ENCODE measurements at places on chromosomes 16 and 17.
A peak's percentile ranks its signal among the peaks of the same experiment; 100 is the strongest.

DNA sequence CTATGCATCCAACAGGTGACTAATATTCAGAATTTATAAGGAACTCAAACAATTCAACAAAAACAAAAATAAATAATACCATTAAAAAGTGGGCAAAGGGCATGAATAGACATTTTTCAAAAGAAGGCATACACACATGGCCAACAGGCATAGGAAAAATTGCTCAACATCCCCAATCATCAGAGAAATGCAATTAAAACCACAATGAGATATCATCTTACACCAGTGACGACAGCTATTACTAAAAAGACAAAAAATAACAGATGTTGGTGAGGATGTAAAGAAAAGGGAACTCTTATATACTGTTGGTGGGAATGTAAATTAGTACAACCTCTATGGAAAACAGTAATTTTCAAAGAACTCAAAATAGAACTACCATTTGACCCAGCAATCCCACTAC lies 250.4 kb upstream of the N4BP1 start:
- DNase-seq, result no peak

- no peak for DNase-seq
These were observed 14.3 kb downstream of the DCAF7 start for GRCh38 chr17:63564562-63564961.

- no peak for DNase-seq
These were observed 5.8 kb downstream of the GPT2 start for GRCh38 chr16:46889942-46890300.

DNA sequence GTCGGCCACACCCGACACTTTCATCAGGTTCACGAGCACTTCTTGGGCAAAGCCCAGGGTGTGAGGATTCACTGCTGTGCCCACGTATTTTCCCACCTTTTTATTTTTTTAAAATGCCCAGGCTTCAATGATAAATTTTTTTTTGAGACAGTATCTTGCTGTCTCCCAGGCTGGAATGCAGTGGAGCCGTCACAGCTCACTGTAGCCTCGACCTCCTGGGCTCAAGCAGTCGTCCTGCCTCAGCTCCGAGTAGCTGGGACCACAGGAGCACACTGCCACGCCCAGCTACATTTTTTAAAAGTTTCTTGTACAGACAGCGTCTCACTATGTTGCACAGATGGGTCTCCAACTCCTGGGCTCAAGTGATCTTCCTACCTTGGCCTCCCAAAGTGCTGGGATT lies 17.8 kb downstream of the UTS2R start:
- DNase-seq, result no peak

DNA sequence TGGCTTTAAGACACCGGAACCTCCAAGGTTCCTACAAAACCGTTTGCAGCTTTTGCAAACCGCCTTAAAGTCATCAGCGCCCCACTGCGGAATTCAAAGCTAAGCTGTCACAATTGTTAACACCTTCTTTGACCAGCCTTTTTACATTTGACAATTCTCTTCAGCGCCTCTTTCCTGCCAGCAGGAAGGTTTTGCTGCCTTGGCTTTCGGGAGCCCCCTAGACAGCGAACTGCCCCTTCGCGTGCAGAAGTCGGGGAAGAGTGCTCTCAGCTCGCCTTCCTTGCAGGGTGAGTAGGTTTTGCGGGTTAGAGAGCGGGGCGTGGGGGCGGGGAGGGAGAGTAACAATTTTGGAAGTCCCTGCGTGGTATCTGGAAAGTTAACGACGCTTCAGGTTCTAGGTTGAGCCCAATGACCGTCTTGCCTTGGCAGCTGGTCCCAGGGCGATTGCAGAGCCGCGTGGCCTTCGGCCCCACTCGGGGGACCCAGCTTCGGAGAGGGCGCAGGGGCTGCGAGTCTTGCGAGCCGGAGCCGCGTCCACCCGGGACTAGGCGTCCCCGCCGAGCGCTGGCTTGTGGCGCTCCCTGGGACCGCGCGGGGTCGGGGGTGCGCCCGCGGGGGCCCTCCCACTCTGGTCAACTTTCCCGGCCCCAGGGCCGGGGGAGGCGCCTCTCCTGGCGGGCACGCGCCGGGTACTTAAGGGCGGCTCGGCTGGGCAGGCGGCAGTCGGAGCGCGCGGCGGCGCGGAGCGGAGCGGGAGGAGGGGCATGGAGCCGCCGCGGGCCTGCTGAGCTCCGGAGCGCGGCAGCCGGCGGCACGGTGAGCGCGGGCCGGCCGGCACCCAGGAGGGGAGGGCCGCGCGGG lies at the start of gene HAS3:
Gene HAS3 (plus strand): TSS at position 153 of the 861 bp plus-strand sequence. CDS start 3,743 bp downstream, outside the sequence.
- DNase-seq, result peak; percentile 28

DNA sequence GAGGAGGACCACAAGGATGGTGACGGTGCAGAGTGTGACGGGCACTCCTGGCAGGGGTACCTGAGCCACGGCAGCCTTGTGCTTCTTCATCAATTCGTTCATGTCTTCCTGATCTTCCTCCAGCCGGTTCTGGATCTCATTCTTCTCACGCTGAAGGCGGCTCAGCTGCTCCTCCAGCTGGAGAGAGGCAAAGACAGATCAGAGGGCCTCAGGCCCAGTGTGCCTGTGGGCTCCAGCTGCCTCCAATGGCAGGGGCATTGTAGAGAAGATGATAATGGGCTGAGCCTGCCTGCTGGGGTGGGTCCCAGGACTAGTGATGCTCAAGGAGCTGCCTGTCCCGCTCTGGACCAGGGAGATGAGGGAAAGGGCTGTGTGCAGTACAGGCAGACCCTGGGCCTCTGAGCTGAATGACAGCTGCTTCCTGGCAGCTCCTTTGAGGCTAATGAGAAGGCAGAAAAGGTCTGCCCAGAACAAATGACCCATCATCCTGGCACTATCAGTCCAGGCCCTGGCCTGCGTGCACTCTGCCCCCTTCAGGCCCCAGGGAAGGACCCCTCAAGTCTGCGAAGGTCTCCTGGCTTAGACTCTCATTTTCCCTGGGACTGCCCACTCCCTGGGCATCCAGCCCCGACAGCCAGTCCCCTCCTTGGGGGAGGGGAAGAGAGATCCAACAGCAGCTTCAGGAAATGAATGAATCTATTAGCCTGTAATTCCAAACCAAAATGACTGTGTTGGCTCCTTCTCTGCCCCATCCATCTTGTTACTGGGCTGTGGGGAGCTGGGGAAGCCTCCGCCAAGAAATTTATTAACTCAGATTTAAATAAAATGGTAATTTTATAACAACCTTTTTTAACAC lies 48.0 kb downstream of the PIPOX start:
- no peak for DNase-seq

DNA sequence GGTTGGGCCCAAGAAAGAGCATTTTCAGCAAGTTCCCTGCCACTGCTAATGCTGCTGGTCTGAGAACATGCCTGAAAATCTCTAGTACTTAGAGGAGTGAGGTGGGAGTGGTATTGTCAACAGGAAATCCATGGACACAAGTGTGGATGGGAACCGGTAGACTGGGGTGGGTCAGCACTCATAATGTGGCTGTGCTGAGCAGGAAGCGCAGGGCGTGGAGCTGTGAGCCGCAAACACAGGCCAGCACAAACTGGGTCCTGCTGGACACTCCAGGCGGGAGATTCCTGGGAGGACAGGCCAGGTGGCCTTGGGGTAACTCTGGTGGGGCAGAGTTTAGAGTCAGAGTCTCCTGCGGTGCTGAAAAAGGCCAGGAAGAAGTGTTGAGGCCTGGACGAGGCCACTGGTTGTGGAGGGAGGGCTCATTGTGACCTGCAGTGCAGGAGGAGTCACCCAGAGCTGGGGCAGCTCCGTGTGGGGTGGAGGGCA lies 62.6 kb downstream of the BANP start:
- no peak for DNase-seq

- DNase-seq, result no peak
These were observed 484.5 kb downstream of the KCNJ2 start for GRCh38 chr17:70653850-70654249.

- no peak for DNase-seq
These were observed 25.6 kb upstream of the PIK3R6 start for GRCh38 chr17:8893059-8893458.

- DNase-seq, result no peak
These were observed 214.8 kb upstream of the KCNJ16 start for GRCh38 chr17:69860142-69860680.

DNA sequence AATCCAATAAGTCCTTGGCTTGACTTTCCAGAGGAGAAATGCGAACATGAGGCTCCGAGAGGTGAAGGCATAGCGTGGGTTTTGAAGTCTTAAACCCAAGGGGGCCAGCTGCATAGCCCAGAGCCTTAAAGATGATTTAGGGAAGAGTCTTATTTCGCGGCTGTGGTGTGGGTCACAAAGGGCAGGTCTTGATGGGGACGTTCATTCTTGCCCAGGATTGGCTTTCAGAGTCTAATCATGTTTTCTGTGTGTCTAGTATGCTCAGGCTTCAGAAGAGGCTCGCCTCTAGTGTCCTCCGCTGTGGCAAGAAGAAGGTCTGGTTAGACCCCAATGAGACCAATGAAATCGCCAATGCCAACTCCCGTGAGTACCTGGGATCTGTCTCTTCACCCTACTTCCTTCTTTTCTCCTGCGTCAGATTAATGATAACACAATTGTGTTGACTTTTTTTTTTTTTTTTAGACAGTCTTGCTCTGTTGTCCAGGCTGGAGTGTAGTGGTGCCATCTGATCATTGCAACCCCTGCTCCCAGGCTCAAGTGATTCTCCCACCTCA lies 951 bp downstream of the RPL19 start:
- DNase-seq, result no peak

- DNase-seq, result no peak
These were observed 123.0 kb upstream of the DYNLRB2 start for GRCh38 chr16:80417706-80418271.

GRCh38 chr16:397736-398332 lies 835 bp downstream of the NME4 start:
- DNase-seq, result peak; percentile 36

DNA sequence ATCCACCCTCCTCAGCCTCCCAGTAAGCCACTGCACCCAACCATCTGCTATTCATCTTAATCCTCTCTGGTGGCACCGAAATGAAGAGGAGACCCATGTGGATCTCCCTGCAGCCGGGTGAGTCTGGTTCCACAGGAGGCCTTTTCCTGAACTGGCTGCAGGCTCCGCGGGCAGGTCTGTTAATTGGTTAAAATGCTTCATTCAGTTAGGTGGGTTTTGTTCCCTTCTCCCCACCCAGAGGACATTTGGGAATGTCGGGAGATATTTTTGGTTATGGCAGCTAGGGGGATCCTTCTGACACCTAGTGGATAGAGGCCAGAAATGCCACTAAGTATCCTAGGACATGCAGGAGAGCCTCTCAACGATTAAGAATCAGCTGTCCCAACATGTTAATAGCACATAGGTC lies 16.7 kb downstream of the C16orf54 start:
- DNase-seq, result no peak

GRCh38 chr16:90084215-90084950 lies 7.3 kb upstream of the PRDM7 start:
- no peak for DNase-seq

DNA sequence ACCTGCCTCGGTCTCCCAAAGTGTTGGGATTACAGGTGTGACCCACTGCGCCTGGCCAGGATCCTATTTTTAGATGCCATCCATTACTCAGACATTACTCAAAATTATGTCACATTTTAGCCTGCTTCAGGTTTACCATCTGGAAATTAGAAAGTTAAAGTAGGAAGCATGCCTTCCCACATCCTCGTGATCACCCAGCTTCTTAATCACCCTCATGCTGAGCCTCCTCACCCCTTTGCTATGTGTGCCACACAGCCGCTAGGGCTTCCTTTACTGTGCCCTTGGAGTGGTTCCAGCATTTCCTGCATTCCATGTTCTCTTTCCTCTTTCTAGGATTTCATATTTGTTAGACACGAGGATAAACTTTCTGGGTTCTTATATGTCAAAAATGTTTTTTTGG lies 9.3 kb downstream of the ADORA2B start:
- DNase-seq, result no peak
